ENCODE measurements at places on chromosomes 5 and 9.

DNA sequence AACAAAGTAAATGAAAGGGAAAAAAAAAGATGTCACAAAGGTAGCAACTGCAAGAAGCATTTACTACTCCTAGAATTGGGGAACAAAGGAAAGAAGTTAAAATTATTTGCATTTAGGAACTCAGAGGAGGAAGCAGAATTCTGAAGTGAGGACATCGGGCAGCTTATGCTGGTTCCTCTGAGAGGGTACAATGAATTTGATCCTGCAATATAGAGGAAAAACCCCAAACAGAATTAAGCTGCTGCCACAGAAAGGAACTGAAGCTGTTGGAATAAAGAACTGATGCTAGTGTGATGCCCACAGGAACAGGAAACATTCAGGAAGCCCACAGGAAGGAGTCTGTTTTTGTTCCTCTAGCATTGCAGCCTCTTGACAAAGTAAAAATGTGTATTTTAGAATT, 22.3 kb upstream of the TBCA start:
- DNase-seq, result no peak

DNA sequence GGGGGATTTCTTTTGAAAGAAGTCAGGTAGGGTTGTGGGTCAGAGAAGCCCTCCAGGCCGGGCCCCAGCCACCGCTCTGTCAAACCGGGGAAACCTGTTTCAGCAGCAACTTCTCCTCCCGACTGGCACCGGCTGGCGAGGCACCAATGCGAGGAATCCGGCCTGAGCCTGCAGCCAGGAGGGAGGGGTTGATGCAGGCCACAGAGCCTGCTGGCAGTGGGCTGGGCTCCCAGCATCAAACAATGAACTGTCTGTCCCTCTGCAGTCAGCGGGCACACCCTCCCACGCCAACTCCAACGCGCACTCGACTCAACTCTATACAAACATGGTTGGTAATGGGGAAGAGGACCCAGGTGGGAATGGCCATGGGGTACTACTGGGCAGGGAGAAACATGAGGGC, 12.1 kb downstream of the PCDH1 start:
- no peak for DNase-seq

GRCh38 chr5:138833726-138834480, 41.2 kb downstream of the LRRTM2 start:
- DNase-seq, result no peak

- no peak for DNase-seq
These were observed 83.3 kb upstream of the RETREG1 start for GRCh38 chr5:16700081-16700480.

GRCh38 chr9:92756792-92757191, 7.8 kb downstream of the BICD2 start:
- DNase-seq, result no peak

DNA sequence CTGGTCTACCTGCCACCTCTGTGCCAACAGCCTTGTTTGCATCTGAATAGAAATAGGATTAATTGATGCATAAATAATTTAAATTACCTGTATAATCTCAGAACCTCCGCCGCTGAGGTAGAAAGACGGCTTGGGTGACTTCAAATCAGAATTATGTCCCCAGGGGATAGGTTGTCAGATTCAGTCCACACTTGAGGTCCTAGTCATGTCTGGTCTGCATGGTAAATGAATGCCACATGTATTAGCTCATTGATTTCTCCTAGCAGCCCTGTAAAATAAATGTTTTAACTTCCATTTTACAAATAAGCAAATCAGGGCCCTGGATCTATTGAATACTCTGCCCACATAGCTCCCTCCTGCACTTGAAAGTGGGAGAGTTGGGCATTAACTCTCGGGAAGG, 368.0 kb upstream of the WWC1 start:
- no peak for DNase-seq

DNA sequence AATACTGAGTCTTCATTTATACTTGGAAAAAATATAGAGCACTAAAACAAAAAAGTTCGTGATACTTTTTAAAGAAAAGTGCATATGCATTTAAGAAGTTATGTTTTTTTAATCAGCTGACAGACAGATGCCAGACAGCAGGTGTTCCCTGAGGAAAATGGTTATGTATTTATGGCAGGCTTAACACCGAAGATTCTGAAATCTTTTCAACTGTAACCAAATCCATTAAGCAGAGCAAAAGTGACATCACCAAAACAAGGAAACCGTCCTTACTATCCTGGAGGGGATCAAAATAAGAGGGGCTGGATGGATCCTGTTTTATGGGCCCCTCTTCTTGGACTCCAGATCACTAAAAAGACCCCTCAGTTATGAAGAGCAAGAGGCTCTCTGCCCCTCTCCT, 404.9 kb upstream of the ADAMTS16 start:
- no peak for DNase-seq

- DNase-seq, result peak; percentile 31
These were observed 62.5 kb downstream of the IPO11 start for GRCh38 chr5:62475072-62475471.

GRCh38 chr9:136327304-136327974, at the start of gene GPSM1:
Gene GPSM1 (plus strand): TSS chr9:136327539. CDS start chr9:136327696, 157 bp downstream.
- no peak for DNase-seq

GRCh38 chr5:145510324-145510723, 324.8 kb downstream of the PRELID2 start:
- no peak for DNase-seq

DNA sequence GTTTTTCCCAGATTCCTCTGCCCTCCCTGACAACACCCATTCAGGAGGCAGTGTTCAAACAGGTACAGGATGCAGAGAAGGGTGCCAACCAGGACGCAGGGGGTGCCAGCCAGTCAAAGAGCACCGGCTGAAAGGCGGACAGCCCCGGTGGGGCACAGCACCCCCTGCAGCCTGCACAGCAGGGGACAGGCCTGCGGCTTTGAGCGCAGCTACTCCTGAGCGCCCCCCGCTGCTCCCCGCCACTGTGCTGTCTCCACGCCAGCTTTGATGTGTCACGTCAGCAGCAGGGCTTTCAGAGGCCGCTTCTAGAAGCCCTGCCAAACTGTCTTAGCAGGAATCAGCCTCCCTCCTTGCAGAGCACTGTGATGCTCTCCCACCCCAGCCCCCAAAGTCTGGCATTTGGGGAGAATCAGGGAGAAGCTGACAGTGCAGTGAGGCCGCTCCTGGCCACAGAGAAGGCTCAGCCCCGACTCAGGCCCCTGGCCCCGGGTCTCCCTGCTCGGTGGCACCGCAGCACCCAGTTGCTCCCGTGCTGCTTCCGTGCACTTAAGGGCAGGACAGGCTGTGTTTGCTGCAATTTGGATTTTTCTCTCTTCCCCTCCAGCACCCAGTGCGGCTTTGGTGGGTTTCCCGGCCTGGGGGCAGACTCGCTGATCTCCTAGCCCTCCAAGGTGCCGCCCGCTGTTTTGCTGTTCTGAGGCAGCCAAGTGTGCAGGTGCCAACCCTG, 20.3 kb downstream of the AK8 start:
- no peak for DNase-seq

GRCh38 chr5:32474209-32474854, 29.8 kb upstream of the ZFR start:
- DNase-seq, result no peak

All from BJ (cell line).